Hepatocyte (in vitro differentiated cells): ENCODE measurements at places on chromosomes 7 and 10.

DNA sequence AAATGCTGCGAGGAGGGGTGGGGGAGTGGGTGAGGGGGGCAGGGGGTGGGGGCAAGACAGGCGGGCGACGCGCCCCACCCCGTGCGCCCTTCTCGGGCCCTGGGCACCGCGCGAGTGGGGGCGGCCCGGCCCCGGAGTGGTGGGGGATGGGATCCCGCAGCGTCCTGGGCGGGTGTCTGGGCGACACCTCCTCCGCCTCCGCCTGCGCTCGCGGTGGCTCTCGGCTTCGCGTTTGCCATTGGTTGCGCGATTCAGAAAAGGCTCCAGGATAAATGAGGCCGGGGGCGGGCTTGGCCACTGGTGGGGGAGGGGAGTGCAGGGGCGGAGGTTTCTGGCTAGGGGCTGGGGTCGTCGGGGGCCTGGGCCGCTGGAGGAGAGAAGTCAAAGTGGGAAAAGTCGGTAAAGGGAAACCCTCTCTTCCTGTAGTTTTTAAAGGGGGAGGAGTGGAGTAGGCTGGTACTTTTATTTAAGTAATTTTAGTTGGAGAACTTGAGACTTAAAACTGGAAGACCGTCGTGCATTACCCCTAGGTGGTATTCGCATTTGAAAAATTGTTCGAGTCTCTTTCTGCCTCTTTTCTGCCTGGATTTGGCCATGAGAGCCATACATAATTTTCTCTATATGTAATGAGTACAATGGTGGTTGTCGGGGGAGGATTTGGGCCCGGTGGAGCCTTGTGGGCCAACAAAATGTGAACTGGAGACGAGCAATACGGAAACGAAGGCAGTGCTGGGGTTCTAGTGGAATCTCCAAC is 992 bp upstream of the IGF2BP3 start:
- DNase-seq, result peak; percentile 92

- no peak for DNase-seq
Observed at GRCh38 chr10:14507176-14507575, 176.5 kb upstream of the FRMD4A start.

DNA sequence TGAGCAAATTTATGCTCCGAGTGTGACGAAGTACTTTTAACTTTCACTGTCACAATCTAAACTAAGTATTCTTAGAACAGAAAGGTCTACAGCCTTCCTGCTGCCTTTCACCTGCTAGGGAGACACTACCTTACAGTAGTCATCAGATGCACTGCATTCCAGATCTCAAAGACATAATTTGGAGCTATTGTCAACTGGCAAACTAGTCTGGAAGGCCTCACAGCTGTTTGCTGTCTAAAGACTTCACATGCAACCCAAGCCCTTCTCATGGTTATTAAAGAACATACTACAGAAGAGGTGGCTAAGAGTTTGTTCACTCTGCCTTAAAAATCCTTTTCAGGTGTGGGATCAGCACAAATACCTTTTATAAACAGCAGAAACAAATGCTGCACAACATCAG is 91.8 kb upstream of the KCNIP2 start:
- no peak for DNase-seq

DNA sequence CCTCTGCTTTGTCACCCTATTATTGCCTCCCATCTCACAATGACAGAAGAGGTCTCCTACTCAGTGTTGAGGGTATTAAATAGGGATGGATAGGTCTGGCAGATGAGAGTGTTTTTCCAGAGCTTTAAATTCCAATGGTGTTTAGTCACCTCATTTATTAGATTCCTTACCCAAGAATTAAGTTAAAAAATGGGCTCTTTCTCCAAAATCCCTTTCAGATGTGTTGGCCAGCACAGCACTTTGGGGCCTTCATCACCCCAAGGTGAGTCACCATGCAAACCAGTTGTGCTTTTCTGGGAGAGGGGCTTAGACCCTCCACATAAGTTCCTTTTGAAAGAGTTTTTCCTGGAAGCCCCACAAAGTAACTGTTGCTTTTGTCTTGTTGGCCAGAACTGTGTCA is 78.4 kb downstream of the CYP26A1 start:
- no peak for DNase-seq

DNA sequence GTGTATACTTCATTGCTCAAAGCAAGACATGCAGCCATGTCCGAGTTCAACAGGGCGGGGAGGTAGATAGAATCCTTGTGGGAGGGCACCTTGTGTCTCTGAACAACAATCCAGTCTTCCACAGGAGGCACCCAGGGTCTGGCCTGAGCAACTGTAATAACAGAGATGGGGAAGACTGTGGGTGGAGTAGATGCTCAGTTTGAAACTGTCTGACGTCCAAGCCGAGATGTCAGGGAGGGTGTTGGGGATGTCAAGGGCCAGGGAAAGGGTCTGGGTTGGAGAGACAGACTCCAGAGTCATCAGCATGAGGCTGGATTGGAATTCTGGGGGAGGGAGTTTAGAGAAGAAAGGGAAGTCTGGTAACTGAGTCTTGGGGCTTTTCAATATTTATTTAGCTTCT is 88.0 kb downstream of the FANK1 start:
- no peak for DNase-seq

DNA sequence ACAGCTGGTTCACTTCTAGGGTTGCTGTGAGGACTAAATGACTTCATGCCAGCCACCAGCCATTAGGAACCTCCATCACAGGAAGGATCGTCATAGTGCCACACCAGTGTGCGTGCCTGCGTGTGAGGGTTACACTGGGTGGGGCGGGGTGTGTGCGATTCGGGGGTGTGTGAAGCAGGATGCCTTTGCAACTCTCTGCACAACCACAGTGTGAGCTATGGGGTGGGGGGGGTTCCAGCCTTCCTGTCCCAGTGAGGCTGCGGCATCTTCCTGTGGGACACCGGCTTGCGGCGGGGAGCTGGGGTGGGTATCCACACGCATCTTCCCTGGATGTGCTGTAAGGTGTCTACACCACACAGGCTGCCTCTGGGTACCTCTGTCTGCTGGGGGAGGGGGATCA is 6.9 kb upstream of the ELFN1 start:
- no peak for DNase-seq

DNA sequence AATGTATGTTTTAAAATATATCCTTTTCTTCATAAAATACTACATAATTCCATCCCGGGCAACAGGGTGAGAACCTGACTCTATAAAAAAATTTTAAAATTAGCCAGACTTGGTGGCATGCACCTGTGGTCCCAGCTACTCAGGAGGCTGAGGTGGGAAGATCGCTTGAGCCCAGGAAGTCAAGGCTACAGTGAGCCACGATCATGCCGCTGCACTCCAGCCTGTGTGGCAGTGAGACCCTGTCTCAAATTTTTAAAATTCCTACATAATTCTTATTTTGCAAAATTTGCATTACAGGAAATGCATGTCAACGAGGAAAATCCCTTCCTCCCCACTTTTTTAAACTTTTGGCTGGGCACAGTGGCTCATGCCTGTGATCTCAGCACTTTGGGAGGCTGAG is 31.3 kb downstream of the AFAP1L2 start:
- DNase-seq, result no peak

DNA sequence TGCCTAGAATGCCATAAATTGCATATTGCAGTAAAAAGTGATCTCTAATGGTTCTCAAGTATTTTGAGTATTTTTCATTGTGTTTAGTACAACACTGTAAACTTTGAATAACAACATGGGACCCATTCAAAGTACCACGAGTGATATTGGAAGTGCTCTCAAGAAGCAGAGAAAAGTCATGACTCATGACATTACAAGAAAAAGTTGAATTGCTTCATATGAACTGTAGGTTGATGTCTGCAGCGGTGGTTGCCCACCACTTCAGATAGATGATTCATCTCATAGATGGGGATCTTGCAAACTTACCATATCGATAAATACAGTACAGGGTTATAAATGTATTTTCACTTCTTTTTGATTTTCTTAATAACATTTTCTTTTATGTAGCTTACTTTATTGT is 33.9 kb downstream of the ENTPD1 start:
- DNase-seq, result no peak

- DNase-seq, result no peak
Observed at GRCh38 chr7:115682507-115682906, 348.1 kb downstream of the TFEC start.

- no peak for DNase-seq
Observed at GRCh38 chr10:69502589-69502988, 51.3 kb downstream of the TSPAN15 start.

GRCh38 chr7:155352753-155353115 is 55.1 kb downstream of the INSIG1 start:
- no peak for DNase-seq

GRCh38 chr10:113709221-113709838 is 29.6 kb downstream of the CASP7 start:
- peak; percentile 27 for DNase-seq

GRCh38 chr10:33150146-33150545 is 184.3 kb downstream of the NRP1 start:
- DNase-seq, result no peak
